Hippocampal formation (tissue), 2 donors: ENCODE measurements at places on chromosomes 6 and 20.

DNA sequence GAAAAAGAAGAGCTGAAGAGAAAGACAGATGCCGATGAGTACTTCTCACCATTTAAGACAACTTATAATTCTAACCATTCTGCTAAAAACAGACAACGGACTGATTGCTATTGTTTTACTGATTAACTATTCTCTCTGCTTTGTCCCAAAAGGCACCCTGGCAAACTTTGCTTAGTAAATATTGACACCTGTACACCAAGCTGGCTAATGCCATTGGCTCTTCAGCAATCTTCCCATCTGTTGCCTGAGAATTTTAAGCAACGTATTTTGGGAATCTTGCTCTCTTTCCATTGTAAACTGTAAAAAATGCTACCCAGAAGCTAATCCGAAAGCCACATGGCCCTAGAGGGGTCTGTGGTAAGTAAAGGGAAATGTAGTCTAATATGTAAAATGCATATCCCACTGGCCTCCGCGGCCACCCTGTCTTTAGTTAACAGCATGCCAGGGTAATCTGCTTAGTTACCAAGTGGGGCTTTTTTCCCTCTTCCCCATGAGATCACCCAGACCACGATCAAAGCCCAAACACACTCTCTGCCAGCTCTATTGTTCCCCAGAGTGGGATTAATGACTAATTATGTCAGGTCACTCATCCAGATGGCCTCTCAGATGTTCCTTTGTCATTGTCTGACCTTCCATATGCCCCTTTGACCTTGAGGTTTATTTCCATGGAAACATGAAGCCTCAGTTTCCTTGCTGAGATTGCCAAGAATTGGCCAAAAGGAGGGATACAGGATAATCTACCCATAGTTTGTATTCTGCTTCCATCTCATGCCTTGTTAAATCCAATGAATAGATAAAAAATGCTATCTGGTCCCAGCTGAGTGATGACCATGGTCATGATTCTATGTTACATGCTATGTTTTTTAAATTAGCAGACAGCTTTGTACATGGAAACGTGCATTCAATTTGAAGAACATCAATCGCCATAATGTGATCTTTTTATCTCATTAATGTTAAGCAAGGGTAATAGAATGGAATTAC is 216.4 kb upstream of the MCHR2 start:
- DNase-seq: no peak

- no peak for DNase-seq
Observed at GRCh38 chr6:123201869-123202372, 205.9 kb downstream of the CLVS2 start.

DNA sequence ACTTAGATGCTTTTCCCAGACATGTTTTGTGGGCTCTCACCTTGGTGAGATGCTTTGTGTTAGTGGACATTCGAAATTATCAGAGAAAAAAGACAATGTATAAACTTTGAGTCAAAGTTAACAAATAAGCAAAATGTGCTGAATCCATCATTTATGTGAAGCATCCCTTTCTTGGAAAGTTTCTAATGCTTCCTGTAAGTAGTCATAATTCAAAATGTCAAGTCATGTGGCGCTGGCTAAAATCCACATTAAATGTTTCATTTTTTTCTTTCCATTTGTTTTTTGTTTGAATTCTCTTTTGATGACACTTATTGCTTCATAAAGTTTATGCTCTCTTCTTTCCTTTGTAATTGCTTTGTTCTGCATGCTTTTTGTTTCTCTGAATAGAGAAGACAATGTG is 107.2 kb upstream of the CENPW start:
- no peak for DNase-seq

DNA sequence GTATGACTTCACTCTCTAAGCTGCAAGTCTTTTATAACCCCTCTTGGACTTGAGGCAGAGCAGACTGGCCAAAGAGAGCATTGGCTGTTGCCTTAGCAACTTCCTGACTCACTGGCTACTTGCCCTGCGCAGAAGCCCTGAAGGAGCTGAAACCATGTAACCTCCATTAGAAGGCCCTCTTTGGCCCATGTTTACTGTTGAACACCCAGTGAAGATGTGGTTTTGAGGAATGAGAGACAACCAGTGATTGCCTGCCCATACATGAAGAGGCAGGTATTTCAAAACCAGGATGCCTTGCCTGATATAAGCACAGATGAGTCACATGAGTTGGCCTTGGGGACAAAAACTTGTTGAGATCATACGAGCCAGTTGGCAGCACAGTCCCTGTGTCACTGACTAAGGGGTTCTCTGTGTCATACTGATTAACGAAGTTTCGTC is 182.5 kb downstream of the EDN1 start:
- no peak for DNase-seq

GRCh38 chr20:25508083-25508770 is 77.1 kb downstream of the NINL start:
- no peak for DNase-seq

GRCh38 chr20:53712212-53712977 is 118.8 kb upstream of the ZNF217 start:
- no peak for DNase-seq

- DNase-seq: no peak
Observed at GRCh38 chr20:58480551-58481336, 34.5 kb downstream of the APCDD1L start.
